ENCODE measurements at places on chromosomes 16 and 17.

- DNase-seq = no peak
Observed at GRCh38 chr17:75922173-75922961, 17.7 kb upstream of the MRPL38 start.

GRCh38 chr17:78197147-78197832 is 10.1 kb downstream of the AFMID start:
- DNase-seq = no peak

DNA sequence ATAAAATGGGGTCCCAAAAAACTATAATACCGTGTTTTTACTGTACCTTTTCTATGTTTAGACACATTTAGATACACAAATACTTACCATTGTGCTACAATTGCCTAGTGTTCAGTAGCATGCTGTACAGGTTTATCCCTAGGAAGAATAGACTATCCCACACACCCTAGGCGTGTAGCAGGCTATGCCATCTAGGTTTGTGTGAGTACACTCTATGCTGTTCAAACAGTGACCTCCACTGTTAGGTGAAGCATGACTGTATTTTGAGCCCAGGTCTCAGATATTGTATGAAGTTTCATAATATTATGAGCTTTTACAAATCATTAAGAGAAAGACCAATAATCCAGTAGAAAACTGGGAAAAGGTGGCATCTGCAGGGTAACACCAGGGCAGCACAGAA is 23.6 kb downstream of the MILR1 start:
- no peak for DNase-seq

DNA sequence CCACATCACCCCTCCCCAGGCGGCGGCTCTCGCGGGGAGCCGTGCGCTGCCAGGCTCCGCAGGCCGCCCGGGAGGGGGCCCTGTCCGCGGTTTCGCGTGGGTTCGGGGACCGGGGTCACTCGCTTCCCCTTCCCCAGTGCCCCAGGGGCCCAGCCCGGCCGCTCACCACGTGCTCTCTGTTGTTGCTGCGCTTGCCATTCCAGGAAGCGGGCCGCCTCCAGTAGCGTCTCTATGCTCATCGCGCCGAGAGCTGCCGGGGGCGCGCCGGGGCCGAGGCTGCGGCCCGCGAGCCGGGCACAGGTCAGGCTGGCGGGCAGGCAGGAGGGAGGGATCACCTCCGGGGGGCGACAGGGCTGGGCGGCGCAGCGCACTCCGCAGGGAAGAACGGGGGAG is 390 bp downstream of the MNT start:
- no peak for DNase-seq

DNA sequence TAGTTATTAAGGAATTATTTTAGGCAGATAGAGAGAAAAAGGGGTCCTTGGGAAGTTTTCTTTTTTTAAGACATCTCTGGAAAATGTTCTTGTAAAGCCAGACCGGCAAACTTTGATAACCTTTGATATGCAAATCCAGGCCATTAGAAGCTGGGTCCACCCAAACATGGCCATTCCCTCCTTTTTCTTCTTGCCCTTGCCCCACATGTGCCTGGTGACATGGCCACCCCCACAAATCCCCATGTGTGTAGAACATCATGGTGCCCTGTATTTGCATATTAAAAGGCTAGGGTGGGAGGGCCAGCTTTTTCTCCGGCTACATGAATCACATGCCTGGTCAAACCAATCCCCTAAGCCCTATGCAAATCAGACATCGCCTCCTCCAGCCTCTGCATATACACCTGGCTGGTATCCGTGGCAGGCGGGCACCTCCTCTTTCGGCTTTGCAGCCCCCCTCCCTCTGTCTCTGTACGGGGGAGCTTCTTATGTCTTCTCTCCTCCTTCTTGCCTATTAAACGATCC is 43.9 kb upstream of the LYRM9 start:
- no peak for DNase-seq

DNA sequence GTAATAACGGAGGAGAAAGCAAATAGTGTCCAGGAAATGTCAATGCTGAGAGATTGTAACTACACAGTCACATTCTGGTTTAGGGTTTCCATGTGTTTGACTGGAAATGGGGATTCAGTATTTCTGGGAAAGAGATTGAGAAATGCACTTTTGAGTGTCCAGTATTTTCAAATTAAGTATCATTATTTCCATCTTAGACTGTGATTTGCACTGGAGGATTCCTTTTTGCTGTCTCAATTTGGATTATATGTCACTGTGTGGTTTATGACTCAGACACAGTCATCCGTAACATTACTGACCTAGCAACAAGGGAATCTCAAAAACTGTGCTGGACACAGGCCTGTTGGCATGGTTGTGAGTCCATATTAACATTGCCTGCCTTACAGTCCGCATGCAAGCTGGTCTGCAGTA is 681.4 kb downstream of the CDH11 start:
- DNase-seq = no peak
